ENCODE measurements at places on chromosomes 6 and 20.
A peak's percentile ranks its signal among the peaks of the same experiment; 100 is the strongest.

DNA sequence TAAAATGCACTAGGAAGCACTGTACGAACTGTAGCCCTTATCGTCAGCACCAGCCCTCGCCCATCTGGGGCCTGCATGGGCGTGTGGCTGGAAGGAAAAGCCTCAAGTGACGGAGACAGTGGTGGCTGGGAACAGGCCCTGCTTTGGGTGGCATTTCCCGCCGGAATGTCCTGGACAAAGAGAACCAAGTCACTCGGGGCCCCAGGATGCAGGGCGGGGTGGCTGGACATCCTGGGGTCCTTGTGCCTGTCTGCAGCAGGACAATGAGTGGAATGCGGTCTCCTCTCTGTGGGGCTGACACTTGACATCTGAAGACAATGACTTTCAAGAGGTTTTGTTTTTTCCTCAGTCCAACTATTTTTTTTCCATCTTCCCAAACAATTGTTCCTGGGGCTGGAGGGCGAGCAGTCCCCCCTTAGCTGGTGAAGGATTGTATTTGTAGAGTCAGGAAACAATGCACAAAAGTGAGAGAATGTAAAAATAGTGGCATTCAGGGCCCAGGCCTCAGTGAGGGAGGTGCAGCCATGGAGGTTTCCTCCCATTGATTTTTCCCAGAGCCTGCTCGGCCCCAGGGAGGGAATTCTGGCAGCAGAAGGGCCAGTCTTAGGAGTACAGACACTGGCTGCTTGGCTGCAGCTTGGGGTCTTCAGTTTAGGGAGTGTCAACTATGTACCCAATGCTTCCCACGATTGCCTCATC lies 64.4 kb downstream of the PREX1 start:
- no peak for DNase-seq

GRCh38 chr6:17820055-17820454 lies 113.3 kb upstream of the NUP153 start:
- DNase-seq = no peak

DNA sequence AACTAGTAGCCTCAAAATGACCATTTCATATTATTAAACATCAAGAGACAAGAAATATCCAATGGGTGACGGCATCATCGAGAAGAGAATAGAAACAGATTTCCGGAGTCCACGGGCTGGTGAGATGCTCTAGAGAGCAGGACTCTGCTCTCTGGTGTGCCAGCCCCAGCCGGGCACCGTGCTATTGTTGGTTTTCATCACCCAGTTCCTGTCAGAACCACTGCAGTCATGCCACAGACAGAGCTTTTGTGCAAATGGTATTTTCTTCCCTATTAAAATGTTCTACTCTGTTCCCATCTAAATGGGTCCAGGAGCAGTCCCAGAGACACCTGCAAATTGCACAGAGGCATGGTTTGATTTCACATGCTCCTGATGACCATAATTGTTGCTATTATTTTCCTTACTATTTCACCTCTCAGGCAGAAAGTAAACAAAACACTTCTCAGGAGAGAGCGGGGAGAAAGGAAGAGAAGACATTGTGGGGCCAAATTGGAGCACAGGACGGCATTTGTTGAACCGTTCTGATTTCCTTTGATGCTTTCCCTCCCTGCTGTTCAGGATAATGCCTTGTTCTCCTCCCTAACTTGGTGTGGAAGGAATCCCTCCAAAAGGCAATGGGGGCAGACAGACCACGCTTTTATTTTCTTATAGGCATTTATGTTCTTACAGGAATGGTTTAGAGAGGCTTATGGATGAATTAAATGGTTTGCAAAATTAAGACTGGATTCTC lies 11.4 kb upstream of the RAMACL start:
- DNase-seq = no peak

DNA sequence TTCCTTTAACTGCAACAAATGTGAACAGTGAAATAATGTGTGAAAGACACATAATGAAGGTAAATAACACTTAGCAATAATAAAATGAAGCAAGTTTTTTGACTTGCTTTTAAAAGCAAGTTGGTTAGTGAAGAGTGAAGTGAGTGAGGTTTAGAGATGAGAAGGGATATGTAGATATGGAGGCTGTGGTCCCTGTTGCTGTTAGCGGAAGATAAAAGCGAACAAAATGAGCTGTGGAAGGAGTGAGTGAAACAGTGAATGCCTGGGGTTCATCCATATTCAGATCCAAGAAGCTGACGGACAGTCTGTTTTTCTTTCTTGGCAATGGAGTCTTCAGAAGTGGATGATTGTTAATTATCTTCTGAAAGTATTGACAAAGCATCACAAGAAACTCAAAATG lies 23.5 kb downstream of the ZBTB9 start:
- DNase-seq = no peak

DNA sequence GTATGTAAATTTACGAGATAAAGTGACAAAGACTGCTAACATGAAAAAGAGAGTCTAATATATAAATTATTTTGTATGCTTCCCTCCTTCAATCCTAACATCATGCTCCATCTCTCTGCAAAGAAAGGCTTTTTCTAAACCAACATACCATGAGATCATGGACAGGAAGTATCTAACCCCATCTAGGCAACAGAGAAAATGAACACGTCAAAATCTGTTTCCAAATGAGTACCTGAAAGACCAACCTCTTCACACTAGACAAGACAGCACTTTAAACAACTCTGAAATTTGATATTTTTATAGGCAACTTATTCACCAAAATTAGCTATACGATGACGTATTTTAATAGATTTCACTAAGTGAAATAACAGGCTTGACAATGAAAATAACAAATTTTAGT lies 54.6 kb downstream of the MAN1A1 start:
- DNase-seq = no peak

GRCh38 chr6:165456286-165456685 lies 146.9 kb upstream of the C6orf118 start:
- no peak for DNase-seq

GRCh38 chr20:58623579-58624473 lies 27.3 kb upstream of the STX16 start:
- peak; percentile 85 for DNase-seq

DNA sequence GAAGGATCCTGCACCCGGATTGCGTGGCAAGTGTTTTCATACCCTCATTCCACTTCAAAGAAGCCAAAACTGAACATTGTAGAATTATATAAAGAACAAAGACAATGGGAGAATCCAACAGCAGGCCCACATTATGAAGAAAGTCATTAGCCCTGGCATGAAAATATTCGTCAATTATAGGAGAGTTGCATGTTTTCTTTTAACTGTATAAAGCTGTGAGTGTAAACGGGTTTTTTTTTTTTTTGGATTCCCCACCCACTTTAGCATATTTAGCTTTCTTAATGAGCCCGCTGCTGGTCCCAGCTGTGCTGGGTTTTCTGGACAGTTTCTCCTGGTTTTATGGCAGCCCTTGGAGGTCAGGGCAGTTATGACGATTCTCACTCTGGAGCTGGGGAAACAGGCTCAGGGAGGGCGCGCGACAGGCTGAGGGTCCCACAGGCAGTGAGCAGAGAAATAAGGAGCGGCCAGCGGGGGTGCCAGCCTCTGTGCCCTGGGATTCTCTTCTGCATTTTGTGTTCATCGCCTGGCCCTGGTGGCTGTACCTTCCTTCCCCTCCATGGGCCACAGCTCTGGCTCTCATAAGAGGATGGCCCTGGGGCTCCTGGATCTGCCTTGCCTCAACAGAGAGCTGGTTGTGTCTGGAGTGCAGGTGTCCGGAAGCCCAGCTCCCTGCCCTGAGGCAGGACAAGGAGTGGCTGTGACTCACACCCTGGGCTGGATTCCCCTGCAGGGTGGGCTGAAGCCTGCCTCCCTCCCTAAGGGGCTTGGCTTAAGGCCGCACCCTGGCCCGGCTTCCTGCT lies 24.1 kb upstream of the SULF2 start:
- no peak for DNase-seq

- no peak for DNase-seq
These were observed 220.4 kb upstream of the HEY2 start for GRCh38 chr6:125529061-125529460.

Data from amniotic stem cell (primary cell).